ENCODE measurements at places on chromosomes 2 and 18.
A peak's percentile ranks its signal among the peaks of the same experiment; 100 is the strongest.

DNA sequence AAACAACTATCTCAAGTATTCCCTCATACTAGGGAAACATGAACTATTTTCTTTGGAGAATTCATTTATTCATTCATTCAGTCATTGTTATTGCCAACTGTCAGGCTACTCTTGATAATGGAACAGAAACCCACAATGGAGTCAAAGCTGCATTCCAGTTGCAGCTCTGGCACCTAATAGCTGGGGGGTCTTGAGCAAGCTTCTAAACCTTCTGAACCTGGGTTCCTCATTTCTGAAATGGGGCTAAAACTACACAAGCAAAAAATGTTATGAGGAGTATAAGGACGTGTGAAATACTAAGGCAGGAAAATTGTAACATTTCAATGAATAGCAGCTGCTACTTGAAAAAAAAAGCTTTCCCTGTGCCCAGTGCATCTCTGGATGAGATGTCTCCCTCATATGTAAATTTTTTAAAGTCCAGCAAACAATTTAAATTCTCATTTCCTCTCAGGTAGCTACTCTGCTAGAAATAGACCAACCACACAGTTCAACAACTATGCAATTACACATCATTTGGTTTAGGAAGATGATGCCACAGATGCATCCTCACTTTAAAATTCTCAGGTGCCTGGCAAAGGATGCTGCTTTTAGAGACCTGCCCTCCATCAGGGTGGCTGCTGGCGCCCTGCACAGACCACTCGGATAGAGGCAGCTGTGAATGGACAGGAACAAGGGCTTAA is 38.5 kb downstream of the SPRED2 start:
- DNase-seq = no peak

DNA sequence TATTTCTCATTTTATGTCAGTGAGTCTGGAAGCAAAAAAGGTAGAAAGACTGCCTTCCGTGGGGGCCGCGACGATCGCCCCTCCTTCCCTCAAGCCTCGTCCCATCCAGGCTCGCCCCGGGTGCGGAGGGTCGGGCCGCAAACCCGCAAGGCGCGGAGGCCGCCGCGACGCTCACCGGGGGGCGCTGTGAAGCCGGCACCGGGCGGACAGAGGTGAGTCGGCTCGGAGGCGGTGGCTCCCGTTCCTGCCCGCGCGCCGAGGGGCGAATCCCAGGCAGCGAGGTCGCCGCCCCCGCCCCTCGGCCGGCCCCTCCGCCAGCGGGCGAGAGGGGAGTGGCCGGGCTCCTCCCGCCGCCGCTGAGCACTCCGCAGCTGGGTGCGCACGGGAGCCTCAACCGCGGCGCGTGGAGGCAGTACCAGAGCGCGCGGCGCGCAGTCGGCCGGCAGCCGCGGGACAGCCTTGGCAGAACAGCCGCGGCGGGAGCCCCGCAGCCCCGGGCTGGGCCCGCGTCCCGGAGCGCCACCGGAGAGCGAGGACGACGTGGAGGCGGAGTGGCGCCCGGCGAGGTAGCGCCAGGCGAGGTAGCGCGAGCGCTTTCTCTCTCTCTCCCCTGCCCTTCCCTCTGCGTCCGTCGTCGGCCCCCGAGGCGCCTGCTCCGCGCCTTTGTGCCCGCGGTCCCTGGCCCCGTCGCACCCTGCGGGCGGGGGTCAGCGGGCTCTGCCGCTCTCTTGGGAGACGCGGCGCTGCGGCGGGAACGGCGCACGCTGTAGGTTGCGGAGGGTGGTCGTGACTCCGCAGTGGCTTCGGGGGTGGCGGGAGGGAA is at the start of gene MYO1B:
Gene MYO1B, plus strand, starts transcription at position 359 of the 823 bp plus-strand sequence. CDS start 31,492 bp downstream, outside the sequence.
- peak; percentile 44 for DNase-seq

DNA sequence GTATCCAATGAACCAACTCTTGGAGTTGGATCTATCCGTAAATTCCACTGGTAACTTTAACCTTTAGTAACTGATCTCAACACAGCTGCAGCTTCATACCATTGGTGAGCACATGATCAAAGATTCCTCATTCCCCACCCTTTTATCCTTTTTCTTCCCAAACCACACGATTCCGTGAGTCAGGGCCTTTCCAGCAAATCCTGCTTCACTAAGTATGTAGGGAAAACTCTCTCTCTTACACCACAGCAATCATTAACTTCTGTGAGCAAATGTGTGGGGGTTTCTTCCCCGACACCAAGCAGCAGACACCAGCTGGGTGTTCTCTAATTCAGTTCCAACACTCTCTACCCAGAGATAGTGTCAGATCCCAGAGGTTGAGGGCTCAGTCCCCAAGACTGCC is 23.5 kb downstream of the ELP2 start:
- no peak for DNase-seq

DNA sequence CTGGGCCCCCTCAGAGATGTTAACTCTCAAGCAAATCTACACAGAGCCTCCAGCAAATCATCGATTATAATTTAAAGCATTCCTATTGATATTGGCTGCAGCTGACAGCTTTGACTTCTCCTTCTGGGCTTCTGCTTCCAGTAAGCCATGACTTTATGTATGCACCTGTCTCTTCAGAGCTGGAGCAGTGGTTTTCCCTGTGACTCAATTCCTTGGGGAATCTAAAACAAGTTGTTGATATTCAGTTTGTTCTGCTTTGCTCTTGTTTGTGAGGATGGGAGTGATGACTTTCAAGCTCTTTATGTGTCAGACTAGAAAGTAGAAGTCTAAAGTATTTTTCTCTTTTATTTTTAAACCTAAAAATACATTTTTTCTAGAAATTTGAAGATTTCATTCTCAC is 45.1 kb upstream of the TNP1 start:
- no peak for DNase-seq

DNA sequence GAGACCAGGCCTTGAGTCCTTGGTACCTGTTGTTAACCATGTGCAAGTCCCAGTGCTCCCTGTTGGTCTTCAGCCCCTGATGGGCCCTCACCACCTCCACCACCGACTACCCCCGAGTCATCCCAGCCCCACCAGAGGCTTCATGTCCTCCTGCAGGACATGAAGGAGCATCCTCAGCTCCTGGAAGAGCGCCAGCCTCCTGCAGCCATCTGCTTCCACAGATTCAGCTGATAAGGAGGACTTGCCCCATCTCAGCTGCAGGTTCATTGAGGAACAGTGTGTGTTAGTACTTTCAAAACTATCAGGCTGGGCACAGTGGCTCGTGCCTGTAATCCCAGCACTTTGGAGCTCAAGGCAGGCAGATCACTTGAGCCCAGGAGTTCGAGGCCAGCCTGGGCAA is 151.9 kb downstream of the ATP9B start:
- DNase-seq = no peak

DNA sequence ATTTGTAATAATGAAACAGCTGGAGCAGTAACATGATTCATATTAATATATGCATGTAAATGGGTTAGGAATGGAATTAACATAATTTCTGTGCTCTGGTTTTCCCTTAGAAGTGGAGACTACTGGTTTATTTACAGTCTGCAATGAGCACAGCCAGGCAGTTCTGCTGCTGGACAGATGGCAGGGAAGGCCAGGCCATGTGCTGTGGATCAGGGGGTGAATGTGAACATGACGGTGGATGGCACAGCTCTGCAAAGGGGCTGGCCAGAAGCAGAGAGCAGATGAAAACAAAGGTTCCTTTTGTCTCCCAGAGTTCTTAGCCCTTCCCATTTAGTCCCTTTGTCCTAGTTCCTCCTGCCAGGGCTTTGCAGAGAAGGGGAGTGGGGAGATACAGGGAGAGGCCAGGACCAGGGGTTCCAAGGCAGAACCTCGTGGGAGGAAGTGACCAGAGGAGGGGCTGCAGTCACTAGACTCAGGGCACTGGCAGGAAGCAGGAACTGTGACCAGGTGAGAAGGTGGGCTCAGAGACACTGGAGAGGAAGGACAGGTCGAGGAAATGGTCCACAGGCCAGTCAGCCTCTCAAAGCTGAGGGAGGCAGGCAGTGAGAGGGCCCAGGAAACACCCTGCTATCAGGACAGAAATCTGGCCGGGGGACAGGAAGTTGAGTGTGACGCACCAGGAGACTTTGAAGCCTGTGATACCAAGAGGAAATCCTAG is 112.9 kb upstream of the ATP8B1 start:
- DNase-seq = no peak

GRCh38 chr2:214881647-214882202 is 72.2 kb upstream of the BARD1 start:
- no peak for DNase-seq

DNA sequence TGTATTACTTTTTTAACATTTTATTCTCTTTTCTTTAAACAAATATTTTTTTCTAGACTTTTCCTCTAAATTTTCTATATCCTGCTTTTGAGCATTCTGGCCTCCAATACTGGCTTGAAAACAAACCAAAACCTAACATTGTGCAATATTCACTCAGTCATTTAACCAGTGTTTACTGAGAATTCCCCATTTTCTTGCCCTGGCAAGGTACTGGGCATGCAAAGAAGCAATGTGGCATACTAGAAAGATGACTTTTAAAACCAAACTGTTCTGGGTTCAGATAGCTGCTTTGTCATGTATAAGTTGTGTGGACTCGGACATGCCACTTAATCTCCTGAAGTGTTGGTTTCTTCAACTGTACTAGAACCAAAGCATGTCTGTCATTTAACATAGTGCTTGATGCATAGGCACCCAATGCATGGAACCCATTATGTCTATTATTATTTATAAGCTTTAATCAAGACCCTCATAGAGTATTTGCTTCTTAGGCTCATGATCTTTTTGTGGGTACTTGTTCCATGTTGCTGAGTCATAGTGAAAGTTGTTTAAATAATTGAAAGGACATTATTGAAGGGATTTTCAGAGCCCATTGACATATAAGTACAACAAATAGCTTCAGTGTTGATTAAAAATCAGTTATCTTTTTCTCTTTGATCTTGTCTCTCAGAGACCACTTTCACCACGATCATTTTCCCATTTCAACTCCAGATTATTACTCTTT is 185.4 kb upstream of the OSR1 start:
- no peak for DNase-seq

DNA sequence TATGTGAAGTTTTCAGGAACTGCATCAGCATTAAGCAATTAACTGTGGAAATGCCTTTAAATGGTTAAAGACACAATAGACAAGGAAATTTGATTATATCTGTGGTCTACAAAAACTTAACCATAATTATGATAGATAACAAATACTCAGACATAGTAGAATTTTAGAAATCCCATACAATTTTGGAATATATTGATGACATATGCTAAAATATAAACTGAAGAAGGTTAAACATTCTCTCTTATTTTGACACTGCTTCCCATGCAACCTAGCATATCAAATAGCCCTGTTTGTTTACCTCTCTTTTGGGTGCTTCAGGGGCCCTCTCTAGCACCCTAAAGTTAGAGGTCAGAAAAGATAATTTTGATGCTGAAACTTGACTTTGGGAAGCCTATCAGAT is 1274.8 kb upstream of the SLC39A10 start:
- no peak for DNase-seq
